ENCODE measurements at places on chromosomes 5 and 9.

GRCh38 chr9:137295238-137295811, 6.7 kb downstream of the NRARP start:
- DNase-seq, result peak; percentile 40

DNA sequence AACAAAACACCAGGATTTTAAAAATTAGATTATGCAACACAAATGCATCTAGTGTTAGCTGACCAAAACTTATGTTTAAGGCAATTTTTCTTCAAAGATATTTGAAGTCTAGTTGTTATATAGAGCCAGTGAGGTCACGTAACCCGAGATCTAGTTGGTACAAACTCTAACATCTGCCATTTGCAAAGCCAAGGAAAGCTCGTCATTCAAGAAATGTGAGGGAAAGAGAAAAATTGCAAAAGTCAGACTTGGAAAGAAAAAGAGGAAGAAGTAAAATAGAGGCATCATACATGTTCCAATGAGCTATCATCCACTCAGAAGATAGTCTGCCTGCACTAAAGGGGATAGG, 293.4 kb upstream of the PUM3 start:
- DNase-seq, result no peak

DNA sequence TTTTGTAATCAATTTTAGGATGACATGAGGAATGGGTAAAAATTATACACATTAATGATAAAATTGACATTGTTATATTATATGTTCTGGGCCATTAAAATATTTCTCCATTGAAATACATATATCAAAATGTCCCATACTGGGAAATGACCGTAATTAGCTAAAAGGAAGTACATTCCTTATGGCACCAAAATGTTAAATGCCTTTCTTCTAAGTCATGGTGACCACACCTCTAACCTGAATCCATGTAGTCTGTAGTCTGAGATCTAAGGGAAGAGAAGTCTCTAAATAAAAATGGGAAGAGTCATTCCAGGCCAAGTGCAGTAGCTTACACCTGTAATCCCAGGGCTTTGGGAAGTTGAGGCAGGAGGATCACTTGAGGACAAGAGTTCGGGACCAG, 10.0 kb upstream of the GDA start:
- no peak for DNase-seq

DNA sequence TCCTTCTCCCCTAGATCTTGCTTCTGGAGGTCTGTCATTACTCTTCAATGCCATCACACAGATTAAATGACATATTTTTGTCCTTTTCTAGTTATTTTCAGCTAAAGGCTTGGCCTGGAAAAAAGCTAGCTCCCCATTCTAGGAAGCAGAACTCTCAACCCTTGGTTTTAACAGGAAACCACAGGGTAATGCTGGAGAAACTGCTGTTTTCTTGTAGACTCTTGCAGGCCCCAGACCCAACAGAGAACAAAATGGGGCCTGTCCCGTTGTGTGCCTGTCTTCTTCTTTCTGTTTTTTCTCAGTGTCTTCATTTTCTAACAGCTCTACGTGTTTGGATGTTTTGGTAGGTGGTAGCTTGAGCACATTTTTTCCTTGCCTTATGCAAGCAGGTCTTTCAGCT, 21.5 kb downstream of the DCANP1 start:
- no peak for DNase-seq

DNA sequence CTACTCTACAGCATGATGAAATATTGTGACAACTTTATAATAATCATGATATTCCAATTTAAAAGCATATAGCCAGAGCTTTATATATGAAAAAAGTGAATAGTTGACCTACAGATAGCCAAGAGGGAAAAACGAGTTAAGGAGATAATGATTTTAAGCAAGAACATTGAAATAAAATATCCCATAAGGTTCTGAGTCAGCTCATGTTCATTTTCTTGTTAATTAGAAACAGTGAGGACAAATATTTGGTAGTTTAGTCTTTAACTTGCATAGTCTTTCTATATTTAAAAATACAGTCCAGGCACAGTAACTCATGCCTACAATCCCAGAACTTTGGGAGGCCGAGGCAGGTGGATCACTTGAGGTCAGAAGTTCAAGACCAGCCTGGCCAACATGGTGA, 55.8 kb upstream of the CDH6 start:
- DNase-seq, result no peak
